ENCODE measurements at places on chromosomes 2 and 18. TPM values are rescaled to one million over a fixed set of nuclear protein-coding genes. Genes with fewer than 3 reads are reported as not detected.

RHOB gene
- total RNA-seq, result 292 TPM

HNMT gene
- total RNA-seq, result 4.6 TPM

GRCh38 chr18:33951031-33951430, 273.7 kb downstream of the NOL4 start:
- DNase-seq, result no peak

- DNase-seq, result no peak
Observed at GRCh38 chr2:160257041-160257742, 57.1 kb upstream of the ITGB6 start.

DNA sequence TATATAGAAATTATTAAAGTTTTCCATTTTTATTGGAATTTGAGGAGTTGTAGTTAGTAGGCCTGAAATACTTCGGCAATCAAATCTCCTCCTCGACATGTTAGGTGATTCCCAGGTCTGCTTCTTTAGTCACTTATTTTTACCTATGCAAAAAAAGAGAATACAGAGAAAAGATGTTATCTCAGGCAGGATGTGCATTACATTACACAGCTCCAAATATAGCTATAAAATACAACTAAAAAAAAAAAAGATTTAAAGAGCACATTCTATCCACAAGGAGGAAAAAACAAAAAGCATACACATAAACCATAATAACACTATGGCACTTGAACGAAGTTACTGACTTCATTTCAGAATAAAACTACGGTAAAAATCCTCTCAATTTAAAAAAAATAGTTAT, 8.1 kb downstream of the STK17B start:
- no peak for DNase-seq

- no peak for DNase-seq
Observed at GRCh38 chr2:115838539-115838938, 1396.1 kb downstream of the DPP10 start.

DNA sequence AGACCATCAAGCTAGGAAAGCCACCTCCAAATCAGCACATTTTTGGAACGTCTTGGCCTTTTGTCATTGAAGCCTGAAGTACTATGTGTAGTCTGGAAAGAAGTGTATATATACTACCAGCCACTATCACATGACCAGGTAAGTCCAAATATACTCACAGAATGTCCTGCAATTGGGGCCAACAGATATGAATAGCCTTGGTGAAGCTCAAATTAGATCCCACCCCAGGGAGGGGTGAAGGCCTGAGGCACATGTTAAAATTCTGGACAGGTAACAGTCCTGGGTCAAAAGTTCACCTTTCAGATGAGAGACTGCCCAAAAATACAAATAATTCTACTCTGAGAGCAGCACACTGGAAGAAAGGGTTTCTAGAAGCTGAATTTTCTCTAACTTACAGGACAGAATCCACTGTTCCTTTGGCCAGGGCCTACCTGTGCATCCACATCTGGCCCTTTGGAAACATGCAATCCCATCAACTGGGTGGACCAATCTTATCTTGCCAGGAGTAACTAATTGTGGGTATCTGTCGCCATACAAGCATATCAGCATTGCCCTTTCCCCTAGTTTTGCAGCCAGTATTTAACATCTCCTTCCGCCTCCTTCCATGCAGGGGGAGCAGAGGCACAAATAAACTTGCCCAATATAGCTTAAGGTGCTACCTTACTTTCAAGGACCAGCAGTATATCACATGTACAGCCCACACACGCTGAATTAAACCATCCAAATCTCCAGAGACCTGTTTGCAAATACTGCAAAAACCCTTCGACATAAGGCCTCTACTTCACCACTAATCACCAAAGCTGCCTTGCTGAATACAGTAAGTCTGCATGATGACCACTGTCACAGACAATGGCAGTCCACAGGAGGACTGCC, 67.8 kb downstream of the EIF5B start:
- DNase-seq, result no peak

GRCh38 chr2:19757586-19757985, 144.2 kb downstream of the TTC32 start:
- no peak for DNase-seq

DNA sequence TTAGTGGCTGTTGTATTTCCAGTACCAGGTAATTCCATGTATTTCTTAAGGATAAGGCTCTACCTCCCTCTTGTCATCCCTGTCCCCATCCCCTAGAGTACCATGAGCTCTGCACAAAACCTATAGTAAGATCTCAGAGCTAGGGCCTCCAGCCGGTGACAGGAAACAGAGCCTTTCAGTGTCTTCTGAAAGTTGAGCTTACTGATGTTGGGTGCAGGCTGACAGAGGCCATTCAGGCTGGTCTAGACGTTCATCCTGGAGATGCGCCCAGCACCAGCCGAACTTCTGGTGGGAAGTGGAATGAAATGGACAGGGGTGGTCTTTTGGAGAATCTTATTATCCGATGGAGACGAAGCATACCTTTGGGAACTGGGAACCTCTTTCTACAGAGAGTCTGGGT, 16.7 kb upstream of the LYPD6B start:
- no peak for DNase-seq

SIX3 gene
- total RNA-seq, result not detected

DNA sequence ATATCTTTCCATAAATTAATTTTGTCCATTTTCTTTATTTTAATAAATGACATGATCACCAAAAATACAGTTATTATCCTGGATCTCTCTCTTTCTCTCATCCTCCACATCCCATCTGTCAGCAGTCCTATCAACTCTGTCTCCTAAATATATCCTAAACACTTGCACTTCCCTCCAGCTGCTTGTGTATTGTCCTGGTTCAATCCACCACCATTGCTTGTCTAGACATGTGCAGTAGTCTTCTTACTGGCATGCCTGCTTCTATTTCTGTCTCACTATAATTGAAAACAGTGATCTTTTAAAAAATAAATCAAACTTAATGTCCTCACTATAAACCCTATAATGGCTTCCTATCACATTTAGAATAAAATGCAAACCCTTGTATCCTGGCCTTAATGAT, 2168.6 kb upstream of the PIK3C3 start:
- no peak for DNase-seq

DNA sequence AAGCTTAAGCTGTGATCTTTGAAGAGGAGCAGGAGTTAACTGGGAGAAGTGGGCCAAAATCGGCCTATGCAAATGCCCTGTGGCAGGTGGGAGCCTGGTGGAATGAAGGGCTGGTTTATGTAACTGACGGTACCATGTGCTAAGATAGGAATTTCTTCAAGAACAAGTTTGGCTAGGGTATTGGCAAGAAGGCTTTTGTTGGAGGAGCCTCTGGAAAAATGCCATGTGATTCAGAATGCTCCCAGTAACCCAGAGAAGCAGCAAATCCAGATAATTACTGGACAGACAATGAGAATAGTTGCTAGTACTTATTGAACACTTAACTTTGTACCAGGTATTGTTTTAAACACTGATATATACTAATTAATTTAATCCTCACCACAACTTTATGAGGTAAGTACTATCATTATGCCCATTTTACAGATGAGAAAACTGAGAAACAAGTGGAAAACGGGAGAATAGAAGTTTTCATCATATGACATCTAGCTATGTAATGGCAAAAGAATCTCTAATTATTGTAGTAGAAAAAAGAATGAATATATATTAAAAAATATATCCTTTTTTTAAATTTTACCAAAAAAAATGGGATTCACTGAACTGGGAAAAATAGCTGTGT, 9.1 kb upstream of the FAM124B start:
- no peak for DNase-seq

CPO gene
- total RNA-seq, result not detected

RNU2-63P gene
- 6.9 TPM for total RNA-seq

GRCh38 chr2:168976034-168976654, 55.0 kb downstream of the ABCB11 start:
- no peak for DNase-seq

GRCh38 chr2:228771315-228771714, 499.8 kb downstream of the PID1 start:
- DNase-seq, result no peak

DNA sequence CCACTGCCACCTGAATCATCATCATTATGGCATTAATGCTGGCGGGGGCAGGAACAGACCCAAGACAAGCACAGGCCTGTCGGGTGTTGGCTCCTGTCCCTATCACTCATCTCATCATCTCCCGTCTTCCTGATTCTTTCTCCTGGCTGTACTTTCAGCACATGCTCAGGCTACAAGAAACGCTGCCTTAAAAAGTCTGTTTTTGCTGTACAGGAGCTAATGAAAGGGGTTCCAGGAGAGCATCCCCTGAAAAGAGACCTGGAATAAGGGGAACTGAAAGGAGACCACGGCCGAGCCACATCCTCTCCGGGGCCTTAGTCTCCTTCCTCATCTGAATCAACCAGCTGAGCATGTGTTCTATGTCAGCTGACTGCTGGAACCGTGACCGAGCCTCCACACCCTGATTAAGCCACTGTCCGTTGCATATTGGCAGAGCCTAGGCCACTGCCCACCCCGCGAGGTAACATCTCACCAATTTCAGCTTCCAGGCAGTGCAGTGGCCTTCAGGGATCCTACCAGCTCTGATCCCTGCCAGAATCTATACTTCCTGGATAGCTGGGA, 62.6 kb downstream of the DNMT3A start:
- no peak for DNase-seq

GRCh38 chr2:54106631-54107454, 8.6 kb upstream of the ACYP2 start:
- peak; percentile 33 for DNase-seq

CFC1 gene
- 1.2 TPM for total RNA-seq

DNA sequence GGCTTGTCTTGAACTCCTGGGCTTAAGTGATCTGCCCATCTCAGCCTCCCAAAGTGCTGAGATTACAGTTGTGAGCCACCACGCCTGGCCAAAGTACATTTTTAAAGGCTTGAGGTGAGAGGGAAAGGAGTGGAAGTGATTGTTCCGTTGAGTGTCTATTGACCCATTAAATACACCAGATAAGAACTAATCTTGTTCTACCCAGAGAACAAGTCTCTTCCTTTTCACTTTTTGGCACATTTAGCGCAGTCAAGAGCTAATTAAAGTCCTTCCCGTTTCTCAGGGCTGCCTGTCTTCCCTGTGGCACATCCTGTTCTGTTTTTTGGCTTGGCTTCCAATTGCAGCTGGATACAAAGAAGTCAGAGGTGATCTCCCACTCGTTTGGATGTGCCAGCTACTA, 172.3 kb downstream of the ALPK2 start:
- DNase-seq, result no peak

GRCh38 chr18:46716336-46716735, 40.5 kb downstream of the ST8SIA5 start:
- DNase-seq, result no peak

ERBB4 gene
- 0.36 TPM for total RNA-seq

ALPP gene
- not detected for total RNA-seq

- no peak for DNase-seq
Observed at GRCh38 chr2:157245846-157246764, 11.4 kb upstream of the GALNT5 start.

- no peak for DNase-seq
Observed at GRCh38 chr2:109475531-109476210, 138.1 kb downstream of the SEPTIN10 start.

- no peak for DNase-seq
Observed at GRCh38 chr18:9961041-9961440, 47.2 kb downstream of the VAPA start.

- DNase-seq, result peak; percentile 59
Observed at GRCh38 chr2:173075781-173076580, at the start of gene MAP3K20. MAP3K20 (plus strand) TSS chr2:173075846; CDS start chr2:173091032, 15,186 bp downstream.

- no peak for DNase-seq
Observed at GRCh38 chr2:15799432-15799827, 140.9 kb upstream of the MYCN start.

PARD6G gene
- total RNA-seq, result 10.4 TPM

SLC4A3 gene
- total RNA-seq, result 2.1 TPM

GRCh38 chr18:77068321-77069312, 64.0 kb downstream of the MBP start:
- DNase-seq, result no peak

DNA sequence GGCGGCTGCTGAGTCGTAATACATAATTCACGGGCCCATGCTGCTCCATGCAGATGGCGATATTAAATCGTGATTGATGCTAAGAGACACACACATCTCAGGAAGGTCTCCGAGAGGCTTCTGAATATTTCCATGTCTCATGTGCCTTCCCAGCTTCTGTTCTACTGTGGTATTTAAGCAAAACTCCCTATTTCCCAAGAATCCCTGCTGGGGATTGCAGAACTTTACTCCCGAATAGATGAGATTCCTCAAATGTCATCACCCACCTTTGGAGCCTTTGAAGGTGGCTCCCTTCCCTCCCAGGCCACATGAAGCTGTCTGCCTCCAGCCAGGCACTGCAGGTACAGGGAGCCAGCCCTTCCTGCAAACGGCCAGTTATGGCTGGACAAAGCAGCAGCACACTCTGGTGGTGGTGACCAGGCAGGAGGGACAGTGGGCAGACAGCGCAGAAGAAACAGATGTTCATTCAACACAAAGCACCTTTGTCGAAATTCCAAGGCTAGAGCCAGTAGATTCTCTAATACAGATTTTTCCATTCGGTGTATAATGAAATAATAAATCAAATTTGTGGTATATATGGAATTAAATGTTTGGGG, 14.1 kb downstream of the NRP2 start:
- peak; percentile 23 for DNase-seq

- no peak for DNase-seq
Observed at GRCh38 chr18:45684341-45685115, 39.5 kb upstream of the SLC14A1 start.

CAPN10 gene
- total RNA-seq, result 47.8 TPM

DNA sequence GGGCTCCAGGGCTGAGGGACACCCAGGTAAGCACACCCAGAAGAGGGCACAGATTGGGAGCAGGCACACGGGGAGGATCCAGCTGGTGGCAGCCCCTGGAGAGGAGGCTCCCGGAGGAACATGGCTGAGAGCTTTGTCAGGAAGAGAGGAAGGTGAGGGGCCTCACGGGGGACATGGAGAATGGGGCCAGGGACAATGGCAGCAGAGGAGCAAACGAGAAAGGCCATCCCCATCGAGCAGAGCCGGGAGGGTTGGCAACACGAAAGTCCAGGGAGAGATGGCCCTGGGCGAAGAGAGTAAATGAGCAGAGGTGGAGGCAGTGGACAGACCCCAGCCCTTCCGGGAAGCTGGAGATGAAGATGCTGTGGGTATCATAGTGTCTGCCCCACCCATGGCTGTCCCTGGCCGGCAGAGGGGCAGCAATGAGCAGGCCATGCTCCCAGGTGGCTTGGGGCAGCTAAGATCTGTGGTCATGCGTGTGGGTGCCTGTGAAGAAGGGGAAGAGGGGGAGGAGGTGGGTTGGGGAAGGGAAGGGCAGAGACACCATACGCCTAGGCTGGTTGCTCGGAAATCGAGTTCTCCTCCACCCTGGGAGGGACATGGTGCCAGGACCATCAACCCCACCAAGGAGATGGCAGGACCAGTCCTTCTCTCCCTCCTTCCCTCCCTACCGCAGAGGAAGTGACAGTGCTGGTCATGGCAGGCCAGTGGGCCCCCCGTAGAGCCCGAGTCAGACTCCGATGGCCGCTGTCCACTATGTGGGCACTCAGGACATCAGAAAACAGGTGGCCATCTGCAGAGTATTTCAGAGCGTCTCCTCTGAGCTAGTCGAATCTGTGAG, 191.7 kb downstream of the NDUFA10 start:
- no peak for DNase-seq

DUSP19 gene
- 2.4 TPM for total RNA-seq
